ENCODE measurements at places on chromosomes 11 and 22.

GRCh38 chr11:83938148-83938547 lies 652.0 kb upstream of the CCDC90B start:
- no peak for DNase-seq

- DNase-seq: no peak
Observed at GRCh38 chr22:40803321-40803720, 15.8 kb downstream of the SLC25A17 start.

DNA sequence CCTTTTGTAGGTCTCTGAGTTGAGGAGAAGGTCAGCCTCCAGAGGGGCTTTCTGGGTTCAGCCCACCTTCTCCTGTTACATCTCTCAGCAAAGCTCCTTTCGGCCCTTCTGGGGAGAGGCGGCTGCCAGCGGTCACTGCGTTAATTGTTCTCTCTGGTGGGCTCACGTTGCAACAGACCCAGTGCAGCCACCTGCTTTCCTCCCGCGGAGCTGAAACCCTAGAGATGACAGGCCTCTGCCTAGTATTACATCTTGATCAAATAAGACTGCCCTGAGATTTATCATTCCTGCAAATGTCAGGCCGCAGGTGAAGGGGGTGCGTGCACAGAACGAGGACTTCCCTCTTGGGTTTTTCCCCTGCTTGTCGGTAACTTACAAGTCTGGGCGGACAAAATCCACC lies 43.2 kb upstream of the CREB3L1 start:
- no peak for DNase-seq

DNA sequence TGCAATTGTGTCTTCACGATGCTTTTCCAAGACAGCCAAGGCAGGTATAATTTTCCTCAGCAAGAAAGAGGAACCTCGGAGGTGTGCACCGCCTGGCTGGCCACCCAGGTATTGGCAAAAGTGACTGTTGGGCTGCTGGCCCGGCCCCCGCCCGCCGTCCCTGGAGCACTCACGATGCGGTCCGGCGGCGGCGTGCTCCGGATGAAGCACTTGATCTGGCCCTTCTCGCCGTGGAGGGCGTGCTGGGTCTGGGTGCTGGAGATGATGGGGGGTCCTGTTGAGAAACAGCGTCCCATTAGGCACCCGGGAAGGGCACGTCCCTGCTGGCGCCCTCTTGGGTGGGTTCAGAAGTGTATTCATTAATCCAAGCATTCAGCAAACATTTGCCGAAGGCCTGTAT lies 84.8 kb downstream of the ST3GAL4 start:
- no peak for DNase-seq

DNA sequence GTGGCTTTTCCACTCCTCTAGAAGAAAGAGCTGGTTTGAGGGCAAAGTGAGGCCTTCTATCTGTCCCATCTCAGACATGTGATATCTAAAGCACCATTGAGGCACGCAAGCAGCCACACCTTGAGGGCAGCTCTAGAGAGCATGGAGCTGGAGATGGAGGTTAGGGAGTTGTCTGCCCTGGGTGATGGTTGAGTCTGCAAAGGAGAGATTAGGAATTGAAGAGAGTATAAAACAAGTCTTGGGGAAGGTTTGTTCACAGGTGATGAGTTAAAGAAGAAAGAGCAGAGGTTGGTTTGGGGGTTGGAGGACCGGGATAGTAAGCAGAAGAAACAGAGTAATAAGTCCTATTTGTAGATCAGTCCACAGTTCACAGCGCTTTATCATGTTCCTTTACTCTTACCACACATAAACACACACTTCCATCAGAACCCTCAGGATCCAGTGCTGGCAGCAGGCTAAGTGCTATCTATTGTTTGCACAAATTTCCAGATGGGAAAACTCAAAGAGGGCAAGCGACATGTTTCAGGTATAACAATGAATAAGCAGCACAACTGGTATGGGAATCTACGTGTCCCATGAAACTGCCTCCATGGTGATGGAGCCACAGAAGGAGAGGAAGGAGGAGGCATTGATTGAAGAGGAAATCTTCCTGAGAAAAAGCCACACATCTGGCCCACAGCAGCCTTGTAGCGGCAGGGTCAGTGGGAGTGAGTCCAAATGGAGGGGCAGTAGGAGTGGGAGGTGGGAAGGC lies 65.8 kb downstream of the RASSF10 start:
- DNase-seq: no peak

GRCh38 chr11:129598378-129598777 lies 217.3 kb upstream of the TMEM45B start:
- DNase-seq: no peak

DNA sequence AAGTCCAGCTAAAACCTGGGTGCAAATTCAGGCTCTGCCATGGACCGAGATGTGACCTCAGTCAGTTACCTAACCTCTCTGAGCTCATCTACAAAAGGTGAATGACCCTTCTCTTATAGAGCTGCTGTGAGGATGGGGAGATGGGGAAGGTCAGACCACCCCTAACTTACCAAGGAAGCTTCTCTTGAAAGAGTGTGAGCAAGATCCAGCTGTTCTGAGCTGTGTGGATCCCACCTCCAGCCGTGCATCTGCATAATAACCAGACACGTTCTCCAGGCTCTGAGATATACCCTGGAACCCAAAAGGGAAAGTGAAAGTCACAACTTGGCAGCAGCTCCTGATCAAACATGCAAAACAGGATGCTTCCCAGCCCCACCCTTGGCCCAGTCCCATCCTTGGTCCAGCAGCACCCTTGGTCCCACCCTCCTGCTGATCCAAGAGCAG lies at the start of gene APOL3:
Gene APOL3, minus strand, starts transcription at position 257 of the 444 bp plus-strand sequence. CDS start 11,700 bp downstream, outside the sequence.
- no peak for DNase-seq

DNA sequence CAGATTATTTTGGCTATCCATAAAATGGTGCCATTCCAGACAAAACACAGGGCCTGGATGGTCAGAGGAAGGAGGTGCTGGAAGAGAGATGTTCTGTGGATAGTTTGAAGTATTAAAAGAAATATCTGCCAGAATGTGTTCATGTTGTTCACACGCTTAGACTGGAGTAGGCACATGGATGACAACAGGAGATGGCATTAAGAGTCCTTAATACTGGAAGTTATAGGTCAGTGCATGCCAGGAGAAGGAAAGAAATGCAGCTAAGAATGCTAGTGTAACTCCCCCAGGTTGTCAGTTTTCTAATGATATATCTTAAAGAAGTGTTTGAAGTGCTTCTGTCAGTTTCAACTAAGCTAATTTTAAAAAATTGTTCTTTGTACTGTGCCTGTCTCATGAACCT lies 20.2 kb downstream of the KREMEN1 start:
- DNase-seq: no peak

DNA sequence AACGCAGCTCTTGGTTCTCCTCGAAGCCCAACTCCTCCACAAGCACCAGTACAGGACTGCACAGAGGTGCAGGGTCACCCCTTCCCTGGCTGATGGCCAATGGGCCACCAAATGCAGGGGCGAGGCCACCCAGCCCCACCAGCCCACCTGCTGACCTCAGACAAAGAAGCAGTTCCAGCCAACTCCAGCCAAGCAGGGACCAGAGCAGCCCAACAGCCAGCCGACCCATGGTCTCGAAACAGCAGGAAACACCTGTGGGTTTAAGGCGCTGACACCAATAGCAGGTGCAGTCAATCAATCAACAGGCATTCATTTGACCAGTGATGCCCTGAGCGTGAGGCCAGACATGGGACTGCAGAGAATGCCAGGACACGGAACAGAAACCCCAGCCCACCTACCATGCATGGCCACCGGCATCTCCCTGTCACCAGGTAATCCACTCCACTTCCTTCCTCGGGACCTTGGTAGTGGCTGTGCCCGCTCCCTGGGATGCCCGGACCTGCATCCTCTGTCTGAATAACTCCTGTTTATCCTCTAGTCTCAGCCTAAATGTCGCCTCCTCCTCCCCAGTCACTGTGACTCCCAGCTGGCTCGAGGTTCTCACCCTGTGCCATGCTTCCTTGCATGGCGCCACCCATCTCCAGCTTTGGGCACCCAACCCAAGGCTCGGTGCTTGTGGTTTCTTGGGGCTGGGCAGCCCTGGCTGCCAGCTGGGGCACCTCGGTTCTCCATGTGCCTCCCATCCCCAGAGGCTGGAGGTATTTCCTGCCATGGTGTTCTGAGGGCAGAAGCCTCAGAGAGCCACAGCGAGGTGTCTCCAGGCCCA lies 1475.4 kb downstream of the BRD1 start:
- no peak for DNase-seq

- no peak for DNase-seq
Observed at GRCh38 chr11:42526426-42526825, 785.4 kb upstream of the API5 start.

DNA sequence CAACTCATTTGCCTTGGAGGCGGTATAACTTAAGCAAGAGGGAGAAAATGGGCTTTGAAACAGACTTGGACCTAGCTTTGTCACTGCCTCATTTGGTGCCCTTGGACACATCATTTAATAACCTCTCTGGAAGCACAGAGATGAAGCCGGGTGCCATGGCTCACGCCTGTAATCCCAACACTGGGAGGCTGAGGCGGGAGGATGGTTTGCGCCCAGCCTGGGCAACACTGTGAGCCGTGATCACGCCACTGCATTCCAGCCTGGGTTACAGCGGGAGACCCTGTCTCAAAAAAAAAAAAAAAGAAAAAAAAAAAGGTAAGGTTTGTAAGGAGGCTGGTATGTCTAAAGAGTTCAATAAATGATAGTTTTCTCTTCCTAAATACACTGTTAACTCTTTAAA lies 806 bp downstream of the COA4 start:
- no peak for DNase-seq

DNA sequence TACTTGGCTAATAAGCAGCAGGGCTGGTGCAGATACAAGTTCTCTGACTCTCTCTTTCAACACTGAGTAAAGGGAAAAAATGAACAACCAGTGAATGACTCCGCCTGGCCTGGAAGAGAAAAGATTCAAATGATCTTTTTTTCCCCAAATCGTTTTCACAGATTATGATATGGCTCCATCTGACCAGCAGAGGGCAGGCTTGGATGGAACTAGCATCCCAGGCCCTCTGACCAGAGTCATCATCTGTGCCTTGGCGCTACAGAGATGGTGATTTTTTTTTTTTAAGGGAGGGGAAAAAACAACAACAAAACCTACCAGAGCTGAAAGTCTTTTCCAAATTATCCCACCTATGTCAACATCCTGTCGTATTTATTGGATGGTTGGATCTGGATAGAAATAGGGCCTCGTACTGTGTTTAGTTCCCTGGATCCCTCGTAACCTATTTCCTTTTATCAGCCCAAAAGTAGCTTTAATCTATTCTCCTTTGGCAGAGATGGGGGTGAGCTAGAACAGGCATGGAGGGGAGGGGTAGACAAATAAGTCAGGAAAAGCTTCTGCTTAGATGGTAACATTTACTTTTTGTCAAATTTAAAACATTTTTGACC lies 69.7 kb downstream of the PRSS23 start:
- DNase-seq: no peak

DNA sequence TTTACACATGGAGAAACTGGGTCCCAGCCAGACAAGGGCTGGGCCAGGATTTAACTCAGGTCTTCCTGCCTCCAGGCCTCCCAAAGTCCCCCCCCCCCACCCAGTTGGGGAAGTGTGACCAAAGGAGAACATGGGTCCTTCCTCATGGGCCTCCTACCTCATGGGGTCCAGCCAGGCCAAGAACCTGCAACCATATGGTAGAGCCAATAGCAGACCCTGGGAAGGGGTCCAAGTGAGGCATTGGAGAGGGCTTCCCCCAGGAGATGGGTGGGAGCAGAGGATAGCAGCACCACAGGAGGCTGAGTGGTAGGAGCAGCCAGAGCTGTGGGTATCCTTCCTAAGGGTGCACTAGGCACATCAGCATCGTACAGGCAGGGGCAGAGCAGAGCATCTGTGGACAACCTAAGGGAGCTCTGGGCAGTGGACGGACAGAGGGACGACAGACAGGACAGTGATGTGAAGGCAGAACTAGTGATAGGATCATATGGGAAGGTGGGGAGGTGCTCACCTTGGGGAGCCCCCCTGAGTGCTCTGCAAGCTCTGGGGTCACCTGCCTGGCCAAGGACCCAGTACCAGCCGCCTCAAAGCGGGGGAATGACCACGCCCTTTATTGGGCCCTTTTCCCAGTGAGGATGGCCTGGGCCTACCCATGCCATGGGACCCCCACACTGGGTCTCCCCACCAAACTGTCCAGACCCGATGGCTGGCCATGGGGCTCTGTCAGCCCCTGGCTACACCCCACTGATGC lies 4.5 kb downstream of the ARVCF start:
- no peak for DNase-seq

DNA sequence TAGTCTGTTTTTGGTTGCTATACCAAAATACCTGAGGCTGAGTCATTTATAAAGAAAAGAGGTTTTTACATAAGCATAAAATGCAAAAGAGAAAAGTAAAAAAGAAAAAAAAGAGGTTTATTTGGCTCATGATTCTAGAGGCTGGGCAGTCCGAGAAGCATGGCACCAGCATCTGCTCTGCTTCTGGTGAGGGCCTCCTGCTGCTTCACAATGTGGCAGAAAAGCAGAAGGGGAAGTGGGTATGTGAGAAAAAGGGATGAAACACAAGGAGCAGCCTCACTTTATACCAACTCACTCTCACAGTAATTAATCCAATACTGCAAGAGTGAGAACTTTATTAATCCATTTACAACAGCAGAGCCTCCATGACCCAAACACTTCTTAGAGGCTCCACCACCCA lies 47.1 kb downstream of the MTNR1B start:
- DNase-seq: no peak

GRCh38 chr11:1654388-1655167 lies 25.0 kb downstream of the KRTAP5-5 start:
- no peak for DNase-seq

- no peak for DNase-seq
Observed at GRCh38 chr22:28934026-28934425, 50.7 kb downstream of the ZNRF3 start.

DNA sequence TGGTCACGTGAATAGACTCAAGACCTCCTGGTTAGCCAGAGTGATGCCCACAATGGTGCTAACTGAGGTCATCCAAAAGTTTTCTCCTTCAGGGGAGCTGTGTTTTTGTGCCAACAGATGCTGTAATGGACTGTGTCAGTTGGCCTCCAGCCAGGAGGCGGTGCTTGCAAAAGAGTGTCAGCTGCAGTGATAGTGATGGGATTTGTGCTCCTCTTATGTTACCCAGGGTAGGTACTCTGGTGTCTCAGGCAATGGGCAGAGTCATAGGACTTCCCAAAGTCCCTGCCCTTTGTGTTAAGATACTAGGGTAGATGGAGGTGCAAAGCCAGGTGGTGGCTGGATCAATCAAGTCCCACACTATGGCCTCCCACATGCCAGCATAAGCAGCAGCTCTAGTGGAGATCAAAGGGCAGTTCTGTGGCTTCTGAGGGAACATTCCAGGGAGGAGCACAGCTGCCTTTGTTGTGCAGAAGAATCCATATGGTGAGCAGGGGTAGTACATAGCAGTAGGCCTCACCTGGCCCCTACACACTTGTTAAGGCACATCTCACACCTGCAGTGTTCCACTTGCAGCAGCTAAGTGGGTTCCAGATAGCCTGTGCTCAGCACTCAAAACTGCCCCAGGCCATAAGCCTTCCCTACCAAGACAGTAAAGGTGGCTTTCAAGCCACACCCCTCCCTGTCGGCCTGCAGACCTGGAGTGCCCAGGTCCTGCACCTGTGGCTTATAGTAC lies 9.4 kb upstream of the FANCF start:
- no peak for DNase-seq

- no peak for DNase-seq
Observed at GRCh38 chr11:12543596-12544415, 130.4 kb upstream of the TEAD1 start.

GRCh38 chr11:13962562-13963168 lies at the start of gene SPON1:
Gene SPON1, plus strand, starts transcription at chr11:13962723. Its CDS starts 182 bp downstream, at chr11:13962905.
- peak; percentile 20 for DNase-seq
